ENCODE measurements at places on chromosomes 2 and 18.

DNA sequence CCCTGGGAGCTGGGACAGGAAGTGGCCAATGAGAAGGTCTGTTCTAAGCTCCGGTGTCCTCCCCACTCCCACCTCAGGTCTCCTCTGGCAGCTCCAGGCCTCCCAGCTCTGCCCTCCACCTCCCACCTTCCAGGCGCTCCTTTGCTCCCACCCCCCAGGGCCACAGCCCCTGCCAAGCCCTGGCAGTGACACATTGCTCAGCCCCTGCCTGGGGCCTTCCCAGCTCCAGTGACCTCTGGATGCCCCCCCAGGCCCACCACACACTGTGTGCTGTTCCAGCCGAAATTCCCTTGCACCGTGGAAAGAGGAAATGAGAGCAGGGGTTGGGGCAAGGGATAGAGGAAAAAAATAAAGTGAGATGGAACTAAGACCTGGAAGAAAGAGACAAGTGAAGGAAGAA is 289.6 kb downstream of the CYP26B1 start:
- DNase-seq = no peak

- DNase-seq = no peak
Observed at GRCh38 chr2:231955758-231956472, 5.6 kb upstream of the DIS3L2 start.

GRCh38 chr2:38533757-38534545 is 68.8 kb downstream of the HNRNPLL start:
- no peak for DNase-seq

GRCh38 chr2:47867205-47867604 is 39.1 kb downstream of the FBXO11 start:
- peak; percentile 15 for DNase-seq

DNA sequence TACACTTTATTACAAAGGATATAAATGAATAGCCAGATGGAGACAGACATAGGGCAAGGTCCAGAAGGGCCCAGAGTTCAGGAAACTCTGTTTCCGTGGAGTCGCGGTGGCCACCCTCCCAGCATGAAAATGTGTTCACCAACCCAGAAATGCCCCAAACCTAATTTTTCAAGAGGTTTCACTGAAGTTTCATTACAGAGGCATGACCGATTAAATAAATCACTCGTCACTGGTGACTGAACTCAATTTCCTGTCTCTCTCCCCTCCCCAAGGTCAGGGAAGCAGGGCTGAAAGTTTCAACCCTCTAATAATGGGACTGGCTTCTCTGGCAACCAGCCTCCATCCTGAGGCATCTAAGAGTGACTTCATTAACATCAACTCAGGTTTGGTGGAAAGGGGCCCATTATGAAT is 22.4 kb downstream of the USP40 start:
- DNase-seq = no peak

DNA sequence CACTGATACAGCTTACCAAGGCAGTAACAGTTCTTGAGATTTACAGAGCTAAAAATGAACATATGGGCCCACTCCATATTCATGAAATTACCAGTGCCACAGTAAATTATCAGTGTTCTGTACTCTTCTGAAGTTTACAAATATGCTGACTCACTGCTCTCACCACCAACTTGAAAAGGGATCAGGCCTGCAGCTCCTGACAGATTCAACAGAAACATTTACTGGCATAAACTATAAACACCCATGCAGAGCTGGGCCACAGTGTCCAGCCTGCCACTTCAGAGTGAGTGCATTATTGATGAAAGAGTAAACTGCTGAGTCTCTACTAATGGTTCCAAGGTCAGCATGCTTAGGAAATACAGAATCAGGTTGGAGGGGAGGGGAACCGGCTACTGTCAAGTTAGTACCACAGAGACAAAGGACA is 83.1 kb downstream of the FARSB start:
- DNase-seq = no peak

DNA sequence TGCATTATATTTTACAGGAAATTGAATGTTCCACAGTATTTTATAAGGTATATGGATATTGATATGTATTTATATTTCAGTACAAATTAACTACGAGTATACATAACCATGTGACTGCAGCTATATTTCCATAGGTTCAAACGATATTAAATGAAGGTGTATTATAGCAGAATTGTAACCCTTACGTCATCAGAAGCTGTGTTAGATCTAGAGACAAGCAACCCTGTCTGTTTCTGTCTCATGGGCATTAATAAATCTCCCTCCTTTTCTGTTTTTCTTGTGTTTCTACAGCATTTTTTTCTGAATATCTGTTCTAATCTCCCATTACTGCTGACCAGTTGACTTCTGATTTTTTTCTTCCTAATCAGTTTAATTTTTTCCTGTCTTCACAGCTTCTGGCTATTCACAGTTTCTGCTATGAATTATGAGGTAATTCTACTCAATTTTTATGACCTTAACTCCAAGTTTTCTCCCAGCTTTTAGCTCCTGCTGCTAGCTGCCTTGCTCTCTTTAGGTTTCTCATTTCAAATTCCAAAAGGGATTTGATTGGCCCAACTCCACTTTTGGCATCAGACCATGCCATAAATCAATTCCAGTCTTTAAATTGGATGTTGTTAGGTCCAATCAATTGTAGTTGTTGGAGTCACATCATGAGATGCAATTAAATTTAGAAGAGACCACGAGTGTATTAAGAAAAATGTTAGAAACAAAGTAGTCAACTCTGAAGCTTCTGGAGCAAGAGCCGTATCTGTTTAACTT is 277.5 kb upstream of the ZSWIM2 start:
- no peak for DNase-seq

GRCh38 chr2:98377544-98377943 is 31.3 kb downstream of the CNGA3 start:
- no peak for DNase-seq

DNA sequence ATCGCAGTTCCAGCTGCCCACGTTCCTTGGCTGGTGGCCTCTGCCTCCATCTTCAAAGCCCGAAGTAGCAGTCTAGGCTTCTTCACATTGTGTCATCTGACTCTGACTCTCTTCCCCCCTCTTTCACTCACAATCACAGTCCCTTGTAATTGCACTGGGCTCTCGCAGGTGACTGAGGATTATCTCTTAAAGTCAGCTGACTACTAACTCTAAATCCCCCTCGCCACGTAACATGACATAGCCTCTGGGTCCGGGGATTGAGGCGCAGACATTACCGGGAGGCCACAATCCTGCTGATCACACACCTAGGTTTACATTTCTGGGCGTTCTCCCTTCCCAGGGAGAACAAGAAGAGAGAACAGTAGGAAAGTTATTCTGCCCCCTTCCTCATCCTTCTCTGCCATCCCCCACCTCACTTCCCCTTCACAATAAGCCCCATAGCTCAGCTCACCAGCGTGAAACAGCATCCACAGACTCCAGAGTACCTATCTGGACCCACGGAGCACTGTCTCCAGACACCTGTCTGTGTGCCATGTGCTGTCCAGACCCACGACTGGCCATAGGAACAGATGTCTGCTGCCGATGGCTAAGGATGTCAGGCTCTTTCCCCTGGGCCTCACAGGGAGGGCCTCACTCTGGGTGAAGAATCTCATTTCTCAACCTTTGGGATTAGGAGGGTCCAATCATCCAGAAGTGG is 64.3 kb upstream of the FZD7 start:
- no peak for DNase-seq

DNA sequence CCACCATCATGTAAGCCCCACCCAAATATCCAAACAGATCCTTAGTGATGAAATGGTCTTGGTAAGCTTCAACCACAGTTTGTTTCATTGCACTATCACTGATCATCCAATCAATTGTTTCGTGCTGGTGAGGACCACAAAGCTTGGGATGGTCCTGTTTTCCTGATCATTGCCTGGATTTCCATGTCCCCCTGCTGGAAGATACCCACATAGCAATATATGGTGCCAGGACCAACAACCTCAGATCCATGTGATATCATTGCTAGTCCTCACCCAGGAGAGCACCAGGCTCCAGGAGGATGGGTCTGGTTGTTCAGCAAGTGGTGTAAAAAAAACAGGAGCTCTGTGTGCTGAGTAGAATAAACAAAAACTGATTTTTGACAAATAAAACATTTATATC is 206.5 kb upstream of the SH3BP4 start:
- DNase-seq = no peak

- DNase-seq = no peak
Observed at GRCh38 chr2:239294571-239295054, 106.2 kb downstream of the HDAC4 start.

GRCh38 chr18:59813942-59814341 is 85.9 kb upstream of the PMAIP1 start:
- no peak for DNase-seq

- DNase-seq = no peak
Observed at GRCh38 chr2:58055033-58055786, 8.6 kb downstream of the VRK2 start.

DNA sequence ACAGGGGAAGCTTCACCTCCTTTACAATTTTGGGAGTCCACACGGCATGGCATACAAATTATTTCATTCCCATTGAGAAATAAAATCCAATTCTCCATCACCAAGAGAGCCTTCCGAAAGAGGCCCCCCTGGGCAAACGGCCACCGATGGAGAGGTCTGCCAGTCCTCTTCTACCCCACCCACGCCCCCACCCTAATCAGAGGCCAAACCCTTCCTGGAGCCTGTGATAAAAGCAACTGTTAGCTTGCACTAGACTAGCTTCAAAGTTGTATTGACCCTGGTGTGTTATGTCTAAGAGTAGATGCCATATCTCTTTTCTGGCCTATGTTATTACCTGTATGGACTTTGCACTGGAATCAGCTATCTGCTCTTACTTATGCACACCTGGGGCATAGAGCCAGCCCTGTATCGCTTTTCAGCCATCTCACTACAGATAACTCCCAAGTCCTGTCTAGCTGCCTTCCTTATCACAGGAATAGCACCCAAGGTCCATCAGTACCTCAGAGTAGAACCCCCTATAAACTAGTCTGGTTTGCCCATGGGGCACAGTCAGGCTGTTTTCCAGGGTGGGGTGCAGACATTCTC is 58.3 kb downstream of the BCL11A start:
- DNase-seq = no peak

- DNase-seq = no peak
Observed at GRCh38 chr2:74887445-74887951, 53.6 kb downstream of the HK2 start.

- DNase-seq = no peak
Observed at GRCh38 chr2:231169488-231169887, 28.9 kb upstream of the ARMC9 start.

DNA sequence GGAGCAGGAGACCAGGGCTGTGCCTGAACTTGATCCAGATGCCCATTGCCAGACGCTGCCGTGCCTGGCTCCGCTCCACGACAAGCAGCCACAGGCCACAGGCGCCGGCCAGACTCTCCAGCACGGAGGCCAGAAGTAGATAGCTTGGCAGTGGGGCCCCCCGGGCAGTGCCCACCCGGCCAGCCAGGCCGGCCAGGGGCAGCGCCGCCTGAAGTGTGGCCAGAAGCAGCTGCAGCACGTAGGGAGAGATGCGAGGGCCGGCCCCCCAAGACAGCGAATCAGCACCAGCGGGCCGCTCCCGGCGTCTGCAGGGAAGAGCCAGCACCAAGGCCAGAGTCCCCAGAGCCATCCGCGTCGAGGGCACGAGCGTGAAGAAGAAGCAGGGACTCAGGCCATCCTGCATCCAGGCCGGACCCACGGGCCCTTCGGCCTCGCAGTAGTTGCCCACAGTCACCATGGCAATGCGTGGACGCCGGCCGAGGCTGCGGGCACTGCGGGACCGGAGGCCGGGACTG is 484 bp downstream of the ABCB6 start:
- DNase-seq = peak; percentile 42

DNA sequence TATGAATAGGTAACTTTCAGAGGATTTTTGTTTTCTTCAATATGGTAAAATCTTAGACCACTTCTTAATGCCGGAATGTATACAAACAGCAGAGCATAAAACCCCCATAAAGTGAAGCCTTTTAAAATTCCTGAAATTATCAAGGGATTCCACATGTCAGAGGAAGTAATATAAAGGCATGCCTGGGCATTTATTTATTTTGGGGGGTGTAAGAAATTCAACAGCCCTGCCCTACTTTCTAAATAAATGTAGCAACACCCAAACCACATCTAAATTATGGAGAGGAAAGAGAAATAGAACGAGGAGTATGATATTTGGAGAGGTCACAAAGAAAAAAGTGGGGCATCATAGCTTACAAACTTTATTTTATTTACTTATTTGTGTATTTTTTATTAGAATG is 9.9 kb downstream of the CHST9 start:
- DNase-seq = no peak

GRCh38 chr18:46764586-46764985 is 7.7 kb upstream of the ST8SIA5 start:
- no peak for DNase-seq

DNA sequence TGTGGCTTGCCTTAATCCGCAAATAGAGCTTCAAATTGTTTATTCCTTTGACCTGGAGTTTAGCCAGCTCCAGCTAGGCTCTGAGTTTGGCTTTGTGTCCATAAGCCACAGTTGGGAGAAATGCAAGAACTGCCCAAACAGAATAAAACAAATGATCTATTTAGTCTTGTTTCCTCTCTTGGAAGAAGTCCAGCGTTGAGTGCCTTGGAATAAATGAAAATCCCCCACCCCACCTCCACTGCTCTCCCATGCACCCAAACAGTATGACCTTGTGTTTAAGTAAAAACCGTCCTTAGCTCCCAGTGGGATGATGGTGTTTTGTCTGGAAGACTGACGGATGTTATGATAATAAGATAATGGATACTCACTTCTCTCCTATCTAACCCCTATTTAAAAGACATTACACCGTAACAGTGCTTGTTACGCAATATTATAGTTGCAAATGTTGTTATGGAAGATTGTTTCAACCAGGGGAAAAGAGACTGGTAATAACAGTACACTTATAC is 3.2 kb upstream of the SERPINE2 start:
- DNase-seq = no peak

- DNase-seq = peak; percentile 61
Observed at GRCh38 chr2:164841719-164842623, at the start of gene COBLL1. TSS of gene COBLL1 (minus strand) at chr2:164841823. CDS start at chr2:164841196, 627 bp downstream.

GRCh38 chr2:15744820-15745219 is 153.2 kb downstream of the DDX1 start:
- no peak for DNase-seq

- peak; percentile 66 for DNase-seq
Observed at GRCh38 chr2:12716032-12716281, 779 bp upstream of the TRIB2 start.

GRCh38 chr2:129820908-129821307 is 158.6 kb upstream of the RAB6C start:
- no peak for DNase-seq

GRCh38 chr18:21897811-21898210 is 157.2 kb downstream of the MIB1 start:
- peak; percentile 61 for DNase-seq

GRCh38 chr2:16617282-16618266 is 48.1 kb downstream of the CYRIA start:
- peak; percentile 13 for DNase-seq

GRCh38 chr2:10278029-10278762 is 24.5 kb upstream of the HPCAL1 start:
- DNase-seq = no peak

GRCh38 chr2:84459944-84460429 is 907 bp upstream of the SUCLG1 start:
- peak; percentile 15 for DNase-seq

- DNase-seq = no peak
Observed at GRCh38 chr2:172834881-172835280, 99.2 kb downstream of the RAPGEF4 start.

- no peak for DNase-seq
Observed at GRCh38 chr2:206031950-206032567, 53.9 kb downstream of the INO80D start.

- DNase-seq = no peak
Observed at GRCh38 chr2:5587766-5588165, 104.4 kb upstream of the SOX11 start.

- no peak for DNase-seq
Observed at GRCh38 chr2:173773076-173773475, 192.1 kb downstream of the SP3 start.
